NCI-H446 treated with DMSO at 0.1 percent for 48 hours (cell line): ENCODE measurements at places on chromosomes 6 and 20.

- no peak for DNase-seq
These were observed 794.2 kb downstream of the TFAP2A start for GRCh38 chr6:9620687-9621086.

DNA sequence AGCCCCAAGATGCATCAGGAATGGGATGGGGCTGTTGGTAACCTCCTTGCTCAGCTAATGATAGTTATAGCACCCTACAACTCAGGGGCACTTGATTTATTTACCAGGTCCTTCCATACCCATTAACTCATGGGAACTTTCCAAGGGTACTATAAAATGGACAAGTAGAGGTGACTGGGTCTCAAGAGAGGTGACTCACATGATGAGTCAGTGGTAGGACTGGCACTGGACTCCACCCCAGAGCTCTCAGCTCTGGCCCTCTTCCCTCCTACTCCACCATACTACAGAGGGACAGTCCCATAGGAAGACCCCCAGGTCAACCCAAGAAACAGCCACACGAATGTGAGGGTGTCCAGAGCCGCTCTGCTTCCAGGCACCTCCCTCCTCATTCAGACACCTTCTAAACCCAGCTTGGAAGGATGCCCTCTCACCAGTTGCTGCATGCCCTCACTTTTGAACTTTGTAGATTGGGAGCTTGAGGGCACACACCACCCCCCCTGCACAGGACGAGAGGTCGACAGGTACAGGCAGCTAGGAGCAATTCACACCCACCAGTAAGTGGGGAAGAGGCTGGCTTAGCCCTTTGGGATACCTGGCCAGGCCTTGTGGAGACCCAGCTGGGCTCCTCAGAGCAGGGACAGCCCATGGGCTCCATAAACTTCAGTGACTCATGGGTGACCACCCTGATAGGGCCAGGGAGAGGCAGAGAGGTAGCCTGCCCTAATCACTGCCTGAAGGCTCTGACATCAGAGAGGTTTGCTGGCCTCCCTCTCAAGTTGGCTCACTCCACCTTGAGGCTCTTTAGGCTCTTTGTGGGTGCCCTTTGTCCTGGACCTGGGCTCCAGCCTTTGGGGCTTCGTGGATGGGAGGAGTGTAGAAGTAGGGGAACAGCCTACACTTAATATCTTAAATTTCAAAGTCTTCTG lies 81.6 kb upstream of the MLN start:
- no peak for DNase-seq

DNA sequence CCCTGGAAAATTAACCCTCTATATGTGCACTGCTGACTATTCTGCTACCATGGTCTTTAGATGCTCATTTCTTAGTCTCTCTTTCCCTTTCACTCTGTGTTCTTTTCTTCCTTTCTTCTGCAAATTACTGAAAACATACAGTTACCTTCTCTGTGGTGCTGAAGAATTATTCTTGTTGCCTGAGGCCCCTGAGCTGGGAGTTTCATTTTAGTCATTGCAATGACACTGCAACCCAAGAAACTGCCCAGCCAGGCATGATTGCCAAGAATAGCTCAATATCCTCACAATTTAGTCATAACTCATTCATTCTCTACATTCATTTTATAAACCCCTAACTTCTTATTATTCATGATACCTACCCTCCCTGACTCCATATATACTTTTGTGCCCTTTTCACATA lies 245.8 kb upstream of the RAB32 start:
- DNase-seq, result no peak

DNA sequence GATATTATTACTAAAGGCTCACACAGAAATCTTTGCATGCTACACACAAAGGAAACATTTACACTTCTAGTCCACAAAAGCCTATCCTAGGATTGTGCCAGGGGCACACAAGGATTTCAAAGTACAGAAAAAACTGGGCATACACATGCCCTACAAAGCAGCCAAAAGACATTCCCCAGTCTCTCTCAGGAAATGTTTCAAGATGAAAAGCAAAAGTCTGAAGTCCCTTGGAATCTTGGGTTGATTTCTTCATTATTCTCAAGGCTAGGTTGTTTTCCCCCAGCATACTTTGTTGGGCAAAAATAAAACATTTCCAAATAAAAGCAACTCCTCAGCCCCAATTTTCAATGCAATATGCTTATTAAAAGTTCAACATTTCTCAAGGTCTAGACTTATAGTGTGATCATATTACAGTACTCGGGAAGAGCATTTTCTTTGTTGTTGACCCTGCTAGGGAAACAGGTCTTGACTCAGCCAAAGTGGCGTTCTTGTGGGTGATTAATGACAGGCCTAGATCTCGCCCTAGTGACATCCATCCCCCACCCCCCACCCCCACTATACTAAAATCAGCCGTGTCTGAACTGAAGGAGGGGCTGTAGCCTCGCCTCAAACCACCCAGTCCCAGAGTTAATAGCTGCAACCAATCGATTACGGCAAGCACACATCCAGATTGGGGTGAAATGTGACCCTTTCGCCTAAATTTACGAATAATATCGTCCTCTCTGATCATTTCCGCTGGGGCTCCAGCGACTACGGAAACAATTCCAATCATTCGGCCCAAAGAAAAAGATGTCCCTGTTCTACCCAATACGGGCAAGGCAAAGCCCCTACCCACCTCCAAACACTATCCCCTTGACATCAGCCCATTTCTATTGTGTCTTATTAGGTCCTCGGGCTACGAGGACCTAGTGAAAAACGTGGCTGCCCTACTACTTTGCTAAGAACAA lies 1.4 kb downstream of the AKIRIN2 start:
- peak; percentile 31 for DNase-seq

DNA sequence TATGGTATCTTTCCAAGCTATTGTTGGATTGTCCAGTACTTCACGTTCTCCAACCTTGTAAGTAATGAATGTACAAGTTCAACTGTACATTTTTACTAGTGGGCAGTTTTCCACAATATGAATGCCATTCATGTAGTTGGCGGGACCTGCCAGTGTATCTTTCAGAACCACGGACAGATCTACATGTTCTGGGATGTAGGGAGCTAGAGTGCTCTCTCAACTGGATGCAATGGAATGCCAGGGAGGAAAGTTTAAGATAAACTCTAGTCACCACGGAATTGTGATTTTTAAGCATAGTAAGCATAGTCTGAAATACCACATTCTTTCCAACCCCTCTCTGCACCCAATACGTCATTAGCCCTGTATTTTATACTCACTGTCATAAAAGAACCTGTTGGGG lies 21.5 kb upstream of the HLA-C start:
- DNase-seq, result no peak

DNA sequence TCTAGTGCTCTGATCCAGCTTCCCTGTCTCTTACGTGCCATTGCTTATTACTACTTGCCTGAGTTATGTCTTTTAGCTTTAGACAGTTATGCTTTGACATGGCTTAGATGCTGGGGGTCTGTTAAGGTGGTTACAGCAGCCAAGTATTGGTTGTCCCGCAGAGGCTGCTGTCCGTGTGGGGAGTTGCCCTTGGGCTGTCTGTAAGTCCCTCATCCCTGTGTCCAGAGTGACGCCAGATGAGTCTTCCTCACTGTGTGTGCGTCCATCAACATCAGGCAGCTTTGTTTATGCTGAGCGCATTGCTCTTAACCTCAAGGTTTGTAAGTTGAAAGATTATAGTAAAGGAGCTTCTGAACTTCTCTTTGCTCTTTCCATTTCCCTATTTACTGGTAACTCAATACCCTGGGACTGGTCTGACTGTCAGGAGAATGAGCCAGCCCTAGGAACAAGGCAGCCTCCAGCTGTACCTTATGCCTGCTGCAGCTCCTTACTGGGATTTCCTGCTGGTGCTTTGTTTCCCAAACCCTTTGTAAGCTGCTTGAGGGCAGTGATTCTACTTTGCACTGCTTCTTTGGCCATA lies 7.2 kb downstream of the FAM120B start:
- no peak for DNase-seq

GRCh38 chr6:6284221-6284966 lies 36.1 kb downstream of the F13A1 start:
- DNase-seq, result no peak

DNA sequence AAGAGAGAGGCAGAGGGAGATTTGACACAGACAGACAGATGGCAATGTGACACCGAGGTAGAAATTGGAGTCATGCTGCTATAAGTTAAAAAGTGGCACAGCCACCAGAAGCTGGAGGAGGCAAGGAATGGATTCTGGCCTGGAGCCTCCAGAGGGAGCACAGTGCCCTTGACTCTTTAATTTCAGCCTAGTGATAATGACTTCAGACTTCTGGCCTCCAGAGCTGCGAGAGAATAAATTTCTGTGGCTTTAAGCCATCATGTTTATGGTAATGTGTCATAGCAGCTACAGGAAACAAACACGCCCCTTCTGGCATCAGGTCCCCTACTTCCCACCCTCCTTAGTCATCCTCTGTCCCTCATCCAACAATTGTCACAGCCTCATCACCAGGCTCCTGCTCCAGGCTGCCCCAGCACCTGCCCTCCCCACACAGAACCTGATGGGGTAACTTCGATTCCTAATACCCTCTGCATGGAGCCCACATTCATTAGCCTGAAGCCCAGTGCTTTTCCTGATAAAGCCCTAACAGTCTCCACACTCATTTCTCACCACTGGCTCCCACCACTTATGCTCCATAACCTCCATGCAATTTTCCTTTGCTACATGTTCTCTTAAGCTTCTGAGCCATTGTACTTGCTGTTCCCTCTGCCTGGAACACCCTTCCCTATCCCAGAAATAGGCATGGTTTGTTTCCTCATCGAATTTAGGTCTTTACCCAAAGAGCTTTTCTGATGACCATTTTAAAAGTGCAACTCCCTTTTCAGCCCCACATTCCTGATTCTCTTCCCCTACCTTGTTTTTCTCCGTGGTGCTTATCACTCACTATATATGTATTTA lies 69.7 kb upstream of the TOX2 start:
- no peak for DNase-seq

GRCh38 chr6:54758340-54758739 lies 88.2 kb upstream of the FAM83B start:
- DNase-seq, result no peak
